ENCODE measurements at places on chromosomes 1 and 21.

GRCh38 chr1:165073185-165074007 lies 283.1 kb downstream of the LMX1A start:
- peak; percentile 22 for DNase-seq

- DNase-seq = no peak
Observed at GRCh38 chr1:5634893-5635292, 357.3 kb downstream of the NPHP4 start.

- no peak for DNase-seq
Observed at GRCh38 chr1:59714966-59715365, 99.8 kb upstream of the HOOK1 start.

DNA sequence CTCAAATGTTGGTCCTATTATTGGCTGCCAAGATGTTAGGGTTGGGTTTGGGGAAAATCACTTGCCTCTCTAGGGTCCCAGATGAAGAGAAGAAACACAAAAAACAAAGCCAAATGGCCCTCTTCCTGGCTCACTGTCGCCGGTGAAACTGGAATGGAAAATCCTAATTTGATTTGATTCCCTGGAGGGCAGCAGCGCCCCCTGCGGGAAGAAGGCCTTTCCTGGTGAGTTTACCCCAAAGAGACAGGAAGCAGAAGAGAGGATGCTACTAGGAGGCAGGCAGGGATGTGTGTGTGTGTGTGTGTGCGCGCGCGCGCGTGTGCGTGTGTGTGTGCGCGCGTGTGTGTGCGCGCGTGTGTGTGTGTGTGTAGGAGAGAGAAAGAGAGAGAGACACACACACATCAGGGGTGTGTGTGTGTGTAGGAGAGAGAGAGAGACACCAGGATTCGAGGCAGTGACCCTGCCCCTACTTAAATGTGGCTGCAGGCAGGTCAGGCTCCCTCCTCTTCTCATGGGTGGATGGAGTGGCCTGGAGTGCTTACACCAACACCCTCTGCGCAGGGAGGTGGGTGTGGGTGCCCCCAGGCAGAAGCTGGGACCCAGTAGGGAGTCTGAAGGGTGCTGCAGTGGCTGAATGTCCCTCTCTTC lies 3.1 kb upstream of the SELENON start:
- peak; percentile 93 for DNase-seq

GRCh38 chr1:57157818-57158603 lies 192.2 kb upstream of the C8B start:
- no peak for DNase-seq

GRCh38 chr1:15797614-15798390 lies 9.6 kb downstream of the UQCRHL start:
- DNase-seq = no peak

DNA sequence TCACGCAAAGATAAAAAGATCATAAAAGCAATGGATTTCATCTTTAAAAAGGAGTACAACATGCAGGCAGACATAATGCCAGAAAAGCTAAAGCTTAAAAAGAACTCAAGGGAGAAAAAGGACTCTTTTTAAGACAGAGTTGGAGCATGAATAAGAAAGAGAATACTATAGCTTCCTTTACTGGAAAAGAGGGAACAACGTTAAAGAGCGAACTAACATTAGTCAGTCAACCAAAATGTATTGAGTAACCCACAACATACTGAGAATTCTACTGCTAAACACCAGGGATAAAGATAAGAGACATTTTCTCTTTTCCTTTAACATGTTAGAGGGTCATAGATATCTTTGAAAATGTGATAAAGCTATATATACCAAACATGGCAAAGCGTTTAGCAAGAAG lies 182.0 kb downstream of the DUSP10 start:
- no peak for DNase-seq

DNA sequence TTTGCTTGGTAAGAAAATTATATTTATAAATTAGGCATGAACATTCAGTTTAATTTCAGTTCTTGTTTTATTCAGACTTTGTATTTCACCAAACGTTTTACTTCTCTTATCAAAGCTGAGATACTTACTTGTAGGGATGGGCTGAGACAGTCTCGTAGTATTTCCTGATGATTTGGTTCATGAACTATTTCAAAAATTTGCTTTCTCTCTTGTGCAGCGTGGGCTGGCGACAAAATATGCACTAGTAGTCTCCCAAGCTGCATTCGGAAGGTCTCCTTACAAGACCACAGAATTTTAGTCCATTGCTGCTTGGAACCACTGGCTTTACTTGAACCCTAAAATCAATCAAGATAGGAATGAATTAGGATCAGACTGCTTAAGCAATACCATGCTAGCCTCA lies 91.7 kb upstream of the GNG4 start:
- no peak for DNase-seq

- no peak for DNase-seq
Observed at GRCh38 chr1:5010656-5011055, 356.2 kb downstream of the AJAP1 start.

GRCh38 chr1:245301162-245301580 lies 146.4 kb downstream of the KIF26B start:
- DNase-seq = no peak

GRCh38 chr1:116152577-116152943 lies 41.4 kb downstream of the MAB21L3 start:
- DNase-seq = no peak

- DNase-seq = no peak
Observed at GRCh38 chr1:88595355-88596002, 88.6 kb upstream of the PKN2 start.

- DNase-seq = no peak
Observed at GRCh38 chr1:217917281-217917887, 286.2 kb downstream of the SPATA17 start.

- DNase-seq = peak; percentile 56
Observed at GRCh38 chr1:2108213-2108876, 58.1 kb downstream of the PRKCZ start.

DNA sequence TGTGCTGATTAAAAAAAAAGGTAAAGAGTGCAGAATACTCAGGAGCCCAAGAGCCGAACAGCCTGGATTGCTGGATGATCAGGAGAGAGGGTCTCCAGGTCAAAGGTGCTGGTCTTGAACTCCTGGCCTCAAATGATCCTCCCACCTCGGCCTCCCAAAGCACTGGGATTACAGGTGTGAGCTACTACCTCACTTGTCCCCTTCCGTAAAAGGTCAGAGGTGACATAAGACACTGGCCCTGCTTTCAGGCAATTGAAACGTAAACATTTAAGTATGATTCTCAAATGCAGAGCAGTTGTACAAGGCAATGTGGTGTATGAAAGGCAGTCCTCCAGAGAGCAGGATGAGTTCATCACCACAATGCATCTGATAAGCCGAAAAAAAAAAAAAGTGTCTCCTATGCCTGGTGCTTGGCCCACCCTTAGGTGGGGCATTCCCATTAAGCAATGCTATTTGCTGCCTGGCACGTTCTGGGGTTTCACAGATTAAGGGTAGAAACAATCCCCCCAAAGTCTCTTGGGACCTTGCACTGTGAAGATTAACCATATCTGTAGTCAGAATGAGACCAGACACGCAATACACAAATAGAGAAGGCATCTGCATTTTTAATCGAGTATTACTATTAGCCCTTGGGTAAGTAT lies 47.7 kb downstream of the PARP1 start:
- no peak for DNase-seq

GRCh38 chr1:25549273-25550154 lies 6.1 kb downstream of the LDLRAP1 start:
- no peak for DNase-seq

GRCh38 chr1:221897321-221897721 lies 155.4 kb upstream of the DUSP10 start:
- no peak for DNase-seq

DNA sequence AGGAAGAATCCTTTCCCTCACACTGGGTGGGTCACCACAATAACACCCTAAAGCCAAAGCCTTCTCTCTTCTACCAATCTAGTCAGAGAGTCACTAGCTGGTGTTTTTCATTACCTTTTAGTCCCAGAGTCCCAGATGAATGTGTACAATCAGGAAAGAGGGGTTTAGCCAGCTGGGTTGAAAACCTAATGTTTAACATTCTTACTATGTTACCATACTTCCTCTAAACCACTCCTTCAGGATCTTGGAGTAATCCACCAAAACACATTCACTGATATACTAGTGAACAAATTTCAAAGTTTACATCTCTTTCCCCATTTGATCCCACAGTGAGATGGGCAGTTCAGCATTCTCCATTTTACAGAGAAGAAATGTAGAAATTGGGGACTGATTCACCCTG lies 9.7 kb downstream of the LPAR3 start:
- no peak for DNase-seq

DNA sequence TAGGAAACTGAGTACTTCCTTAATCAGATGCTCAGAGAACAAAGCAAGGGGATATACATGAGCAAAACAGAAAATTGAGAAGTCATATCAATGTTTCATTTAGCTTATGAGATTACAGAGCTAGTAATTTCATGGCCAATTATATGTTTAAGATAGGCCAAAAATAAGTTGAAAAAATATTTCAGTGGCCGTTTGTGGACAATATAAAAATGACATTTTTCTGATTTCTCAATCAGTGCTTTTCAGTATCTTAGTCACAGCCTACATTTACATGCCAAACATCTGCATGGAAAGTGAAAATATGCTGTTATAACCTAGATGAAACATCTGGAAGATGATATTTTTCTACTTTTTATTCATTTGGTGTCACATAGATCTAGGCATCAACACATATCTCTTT lies 192.5 kb downstream of the HLX start:
- DNase-seq = no peak

GRCh38 chr1:44628962-44629756 lies 45.1 kb downstream of the TMEM53 start:
- DNase-seq = no peak
